ENCODE measurements at places on chromosomes 5 and 9.

- DNase-seq, result no peak
Measured at GRCh38 chr5:78637468-78637867, 11.1 kb downstream of the LHFPL2 start.

GRCh38 chr9:135045264-135045927, 42.1 kb upstream of the OLFM1 start:
- peak; percentile 48 for DNase-seq

DNA sequence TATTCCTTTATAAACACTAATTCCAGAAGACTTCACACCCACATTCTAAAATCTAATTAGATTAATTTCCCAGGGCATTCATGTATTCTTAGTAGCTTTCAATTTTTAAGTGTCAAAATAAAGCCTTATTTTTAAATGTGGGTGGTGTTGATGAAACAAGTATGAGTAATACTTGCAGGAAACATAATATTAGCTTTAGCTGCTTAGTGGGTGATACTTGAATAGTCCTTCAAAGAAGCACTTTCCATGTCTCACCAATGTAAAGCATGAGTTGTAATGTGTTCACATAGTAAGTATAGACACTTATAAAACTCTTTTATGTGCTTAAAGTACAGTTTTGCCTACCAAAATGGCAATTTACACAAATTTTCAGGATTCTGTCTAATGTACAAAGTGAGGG, 6.9 kb downstream of the FNBP1 start:
- no peak for DNase-seq

- no peak for DNase-seq
Measured at GRCh38 chr9:72333197-72333596, 31.8 kb downstream of the ZFAND5 start.

DNA sequence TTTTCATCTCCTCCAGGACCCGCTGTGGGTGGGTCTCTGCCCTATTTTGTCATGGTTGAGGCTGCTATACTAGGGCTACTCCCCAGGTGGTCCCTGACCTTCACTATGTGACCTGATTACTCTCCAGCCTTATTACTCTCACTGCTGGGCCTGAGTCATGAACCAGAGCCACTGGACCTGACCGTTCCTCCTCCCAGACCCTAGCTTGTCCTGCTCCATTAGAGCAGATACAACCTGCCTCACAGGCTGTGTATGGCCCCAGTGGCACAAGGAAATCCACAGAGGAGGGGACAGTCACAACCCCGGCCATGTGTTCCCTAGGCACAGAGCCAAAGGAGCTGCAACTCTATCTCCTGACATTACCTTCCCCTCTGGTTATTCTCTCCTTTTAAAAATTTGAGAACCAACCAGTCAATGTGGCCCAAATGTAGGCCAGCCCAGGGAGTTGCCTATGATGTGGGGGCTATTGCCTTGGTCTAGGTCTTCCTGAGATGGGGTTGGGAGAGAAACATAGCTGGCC, 96.0 kb upstream of the FSTL4 start:
- peak; percentile 45 for DNase-seq

DNA sequence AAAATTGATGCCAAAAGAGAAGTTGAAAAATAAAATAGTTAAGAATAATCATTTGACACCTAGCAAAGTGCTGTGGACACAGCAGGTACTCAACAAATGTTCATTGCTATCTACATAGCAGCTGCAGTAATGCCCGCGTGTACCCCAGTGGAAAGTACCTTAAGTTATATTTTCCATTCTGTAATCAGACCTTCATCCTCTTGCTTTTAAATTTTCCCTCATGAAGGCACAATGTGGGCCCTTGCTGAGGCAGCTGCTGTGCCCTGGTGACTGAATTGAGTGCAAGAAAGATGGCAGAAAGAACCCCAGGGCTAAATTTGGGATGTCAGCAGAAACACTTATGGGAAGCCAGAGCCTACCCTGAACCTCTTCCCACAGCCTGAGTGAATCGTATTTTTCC, 65.9 kb downstream of the CYFIP2 start:
- no peak for DNase-seq

DNA sequence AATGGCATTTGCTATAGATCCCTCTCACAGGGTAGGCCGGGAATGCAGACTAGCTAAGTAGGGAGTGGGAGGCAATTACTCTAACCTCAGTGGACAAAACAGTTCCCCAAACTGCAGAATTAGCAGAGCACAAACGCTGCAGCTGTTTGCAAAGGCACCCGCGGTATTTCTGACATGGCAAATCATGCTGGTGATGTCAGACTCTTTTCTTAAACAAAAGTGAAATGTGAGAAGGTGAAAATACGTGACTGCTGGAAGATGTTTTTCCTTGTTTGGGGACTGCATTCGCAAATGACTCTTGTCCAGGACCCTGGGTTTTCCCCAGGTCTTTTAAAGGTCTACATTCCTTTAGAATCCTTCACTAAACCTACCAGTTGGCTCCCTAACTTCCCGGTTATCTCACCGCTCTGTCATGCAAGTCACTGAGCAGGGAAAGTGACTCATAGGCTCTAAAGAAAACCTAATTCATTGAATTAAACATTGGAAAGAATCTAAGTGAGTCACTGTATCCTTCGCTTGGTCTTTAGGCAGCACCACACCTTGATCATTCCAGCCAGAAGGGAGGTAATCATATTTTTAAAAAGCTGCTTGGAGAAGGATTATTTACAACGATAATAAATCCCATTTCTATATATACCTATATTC, 91.5 kb upstream of the DNAH5 start:
- no peak for DNase-seq

DNA sequence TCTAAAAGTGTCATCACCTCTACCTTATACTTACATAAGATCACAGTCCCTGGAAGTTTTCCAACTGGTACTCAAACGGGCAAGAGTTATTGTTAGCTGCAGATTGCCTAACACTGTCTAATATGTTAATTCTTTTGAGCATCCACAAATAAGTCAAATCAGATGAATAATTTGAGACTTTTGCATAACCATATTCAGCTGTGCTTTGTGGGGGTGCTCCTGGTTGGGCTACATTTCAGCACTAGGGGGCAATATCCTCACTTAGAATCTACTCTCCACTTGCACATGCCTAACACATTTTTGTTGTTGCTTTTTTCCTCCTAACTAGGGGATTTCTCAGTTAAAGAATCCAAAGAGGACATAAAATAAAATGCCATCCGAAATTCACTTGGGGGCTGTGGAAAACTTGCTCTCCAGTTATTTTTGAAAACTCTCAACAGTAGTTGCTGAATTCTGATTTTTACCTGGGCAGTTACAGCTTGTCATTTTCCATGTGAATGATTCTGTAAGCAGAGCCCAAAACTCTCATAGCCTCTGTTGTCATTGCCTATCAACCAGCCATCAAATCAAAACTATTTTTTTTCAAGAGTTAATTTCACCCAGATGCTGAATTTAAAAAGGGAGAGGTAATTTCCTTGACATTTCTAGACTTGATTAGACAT, 71.5 kb downstream of the TRIM36 start:
- DNase-seq, result no peak

GRCh38 chr5:144191998-144192397, 21.3 kb downstream of the KCTD16 start:
- no peak for DNase-seq

Data from sigmoid colon (tissue), 7 donors.